ENCODE measurements at places on chromosomes 1 and 21. TPM values are rescaled to one million over a fixed set of nuclear protein-coding genes. Genes with fewer than 3 reads are reported as not detected.

- DNase-seq, result no peak
Measured at GRCh38 chr1:36349241-36349671, 25.8 kb upstream of the EVA1B start.

The HPCAL4 gene
- 4.9 TPM for total RNA-seq

The PTPN22 gene
- total RNA-seq, result 1.1 TPM

DNA sequence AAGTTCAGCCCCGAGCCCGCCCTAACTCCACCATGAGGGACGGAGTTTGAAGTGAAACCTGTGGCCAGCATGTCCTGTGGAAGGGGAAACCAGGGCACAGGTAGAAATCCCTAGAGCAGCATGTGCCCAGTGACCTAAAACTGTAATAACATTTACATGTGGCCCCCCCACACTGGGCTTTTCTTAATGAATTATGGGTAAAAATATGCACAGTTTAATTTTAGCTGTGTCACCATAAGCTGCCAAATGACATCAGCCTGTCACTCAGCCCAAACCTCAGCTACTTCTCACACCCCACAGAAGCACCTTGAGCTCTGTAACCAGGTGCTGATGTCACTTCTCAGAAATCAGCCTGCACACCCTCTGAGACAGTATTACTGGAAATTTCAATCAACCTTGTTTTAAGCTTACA lies 50.0 kb upstream of the SLC19A1 start:
- DNase-seq, result no peak

- no peak for DNase-seq
Measured at GRCh38 chr21:14572204-14572780, 26.2 kb upstream of the SAMSN1 start.

GRCh38 chr1:93394514-93394913 lies 48.8 kb downstream of the DR1 start:
- no peak for DNase-seq

GRCh38 chr1:206875752-206876377 lies 10.4 kb downstream of the IL20 start:
- no peak for DNase-seq

- DNase-seq, result no peak
Measured at GRCh38 chr1:179322557-179322956, 29.0 kb downstream of the SOAT1 start.

GRCh38 chr1:21818656-21819055 lies 6.6 kb downstream of the LDLRAD2 start:
- DNase-seq, result no peak

DNA sequence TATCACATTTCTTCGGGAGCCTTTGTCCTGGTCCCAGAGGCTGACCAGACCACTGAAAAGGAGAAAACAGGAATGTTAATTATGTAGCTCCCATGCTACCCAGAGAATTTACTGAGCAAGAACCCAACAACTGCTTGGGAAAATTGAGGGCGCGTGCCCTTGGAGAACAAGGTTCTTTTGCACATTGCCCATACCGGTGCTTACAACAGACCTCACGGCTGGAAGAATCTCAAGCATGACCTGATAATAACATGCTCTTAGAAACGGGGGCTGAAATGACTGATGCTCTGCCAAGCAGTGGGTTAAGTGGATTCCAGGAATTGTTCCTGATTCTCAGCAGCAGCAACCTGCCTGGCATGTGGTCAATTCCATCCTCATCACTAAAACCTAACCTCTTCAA lies 49.3 kb upstream of the AJAP1 start:
- DNase-seq, result no peak

- no peak for DNase-seq
Measured at GRCh38 chr1:219505886-219506285, 107.0 kb downstream of the ZC3H11B start.

DNA sequence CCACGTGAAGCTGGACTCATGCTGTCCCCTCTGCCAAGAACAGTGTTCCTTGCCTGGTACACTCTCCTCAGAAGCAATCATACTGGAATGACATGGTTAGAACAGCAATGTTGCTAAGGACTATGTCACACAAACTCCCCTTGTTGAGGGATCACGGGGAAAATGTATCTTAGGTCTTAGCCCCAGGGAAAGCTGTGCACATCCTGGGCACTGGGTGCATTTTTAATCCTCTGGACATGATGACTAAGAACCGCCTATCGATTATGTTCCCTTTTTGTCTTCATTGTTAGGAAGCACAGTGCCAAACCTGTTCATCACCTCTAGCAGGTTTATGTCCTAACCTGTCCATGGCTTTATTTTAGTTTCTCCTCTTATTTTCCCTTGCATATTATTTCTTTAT lies 115.1 kb downstream of the HIVEP3 start:
- DNase-seq, result no peak

DNA sequence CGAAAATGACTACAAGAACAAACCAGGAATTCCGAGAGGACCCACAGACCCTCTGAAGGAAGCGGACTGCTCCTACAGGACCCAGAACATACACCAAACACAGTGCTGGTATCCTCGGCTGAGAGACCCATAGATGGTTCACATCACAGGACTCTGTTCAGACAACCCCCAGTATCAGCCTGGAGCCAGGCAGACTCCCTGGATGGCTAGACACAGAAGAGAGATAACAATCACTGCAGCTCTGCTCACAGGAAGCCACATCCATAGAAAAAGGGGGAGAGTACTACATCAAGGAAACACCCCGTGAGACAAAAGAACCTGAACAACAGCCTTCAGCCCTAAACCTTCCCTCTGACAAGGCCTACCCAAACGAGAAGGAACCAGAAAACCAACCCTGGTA lies 434.0 kb upstream of the NR5A2 start:
- DNase-seq, result no peak

The PPIAL4G gene
- total RNA-seq, result not detected

GRCh38 chr1:170530972-170531757 lies 801 bp upstream of the GORAB start:
- DNase-seq, result no peak

The CENPF gene
- 10.9 TPM for total RNA-seq

The SPRR4 gene
- not detected for total RNA-seq

DNA sequence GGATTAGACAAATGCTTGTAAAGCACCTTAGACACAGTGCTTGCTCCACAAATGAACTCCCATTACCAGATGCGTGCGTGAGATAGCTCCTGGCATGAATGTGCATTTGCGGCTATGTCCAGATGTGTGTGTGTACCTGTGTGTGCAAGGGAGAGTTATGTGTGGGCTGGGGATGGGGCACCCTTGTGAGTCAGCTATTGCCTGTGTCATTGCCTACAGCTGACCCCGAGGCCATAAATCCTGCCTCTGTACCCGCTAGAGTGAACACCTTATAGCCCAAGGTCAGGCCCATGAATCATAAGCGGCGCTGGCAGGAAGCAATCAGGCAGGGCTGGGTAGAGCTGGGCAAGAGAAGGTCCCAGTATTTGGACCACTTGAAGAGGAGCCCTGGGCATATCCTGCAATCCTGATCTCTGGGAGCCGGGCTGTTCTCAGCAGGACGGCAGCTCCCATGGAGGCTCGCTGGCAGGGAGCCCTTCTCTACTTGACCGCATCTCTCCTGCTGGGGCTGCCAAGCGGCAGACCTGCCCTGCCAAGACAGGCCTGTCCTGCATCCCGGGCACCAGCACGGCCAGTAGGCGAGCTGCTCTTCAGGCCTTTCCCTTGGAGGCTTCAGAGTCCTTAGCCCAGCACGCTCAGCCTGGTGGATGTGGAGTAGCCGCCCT lies 86.4 kb downstream of the TMEM53 start:
- DNase-seq, result no peak

- DNase-seq, result no peak
Measured at GRCh38 chr1:116529199-116529631, 41.6 kb downstream of the CD58 start.

The MAP3K21 gene
- total RNA-seq, result 4.7 TPM

Data from prostate gland (tissue), 2 donors.